ENCODE measurements at places on chromosomes 5 and 9. TPM values are rescaled to one million over a fixed set of nuclear protein-coding genes. Genes with fewer than 3 reads are reported as not detected.

DNA sequence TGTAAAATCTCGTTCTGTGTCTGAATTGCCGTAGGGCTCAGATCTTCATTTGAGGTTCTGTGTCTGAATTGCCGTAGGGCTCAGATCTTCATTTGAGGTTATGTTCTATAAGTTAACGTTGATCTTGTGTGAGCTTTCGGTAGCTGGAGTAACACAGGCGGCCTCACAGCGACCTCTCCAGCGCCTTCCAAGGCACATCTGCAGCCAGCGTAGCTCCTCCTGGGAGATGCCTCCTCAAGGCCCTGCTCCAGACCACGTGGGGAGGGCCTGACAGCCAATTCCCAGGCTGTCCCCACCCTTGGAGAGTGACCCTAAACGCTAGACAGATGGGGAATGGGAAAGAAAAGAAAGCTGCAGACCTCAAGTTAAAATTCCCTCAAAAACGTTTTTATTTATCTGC lies 8.7 kb upstream of the AHRR start:
- DNase-seq = no peak

DNA sequence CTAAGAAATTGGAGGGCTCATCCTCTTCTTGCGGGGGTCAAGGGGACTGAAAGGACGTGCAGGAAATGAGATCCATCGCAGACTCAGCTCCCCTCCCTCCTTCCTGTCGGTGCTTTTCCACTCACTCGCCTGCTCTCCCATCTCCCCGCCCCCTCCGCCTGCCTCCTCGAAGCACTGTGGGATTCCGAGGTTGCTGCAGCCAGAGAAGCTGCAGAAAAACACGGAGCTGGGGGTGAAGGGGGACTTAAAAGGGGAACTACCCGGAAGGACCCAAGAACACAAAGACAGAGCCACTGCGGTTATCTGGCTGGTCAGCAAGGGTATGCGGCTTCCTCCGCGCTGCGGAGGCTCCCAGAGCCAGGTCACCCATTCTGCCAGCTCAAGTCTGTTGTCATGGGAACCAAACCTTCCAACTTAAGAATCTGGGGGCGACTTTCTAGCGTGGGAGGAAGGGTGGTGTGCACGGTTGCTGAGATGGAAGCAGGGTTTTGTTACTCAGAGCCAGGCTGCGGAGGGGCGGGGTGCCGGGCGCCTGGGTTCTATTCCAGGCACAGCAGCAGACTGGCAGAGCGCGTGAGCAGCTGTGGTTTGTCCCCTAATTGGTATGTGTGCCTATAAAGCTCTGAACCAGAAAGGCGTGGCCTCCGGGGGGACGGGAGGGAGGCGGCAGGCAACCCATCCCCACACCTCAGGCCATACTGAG lies 24.9 kb downstream of the PCDHGC5 start:
- DNase-seq = peak; percentile 77

The STC2 gene
- 316 TPM for total RNA-seq

The SPATA6L gene
- total RNA-seq = 5.5 TPM

The JADE2 gene
- 104 TPM for total RNA-seq

The C5orf58 gene
- not detected for total RNA-seq

The TOPORS gene
- total RNA-seq = 16.7 TPM

DNA sequence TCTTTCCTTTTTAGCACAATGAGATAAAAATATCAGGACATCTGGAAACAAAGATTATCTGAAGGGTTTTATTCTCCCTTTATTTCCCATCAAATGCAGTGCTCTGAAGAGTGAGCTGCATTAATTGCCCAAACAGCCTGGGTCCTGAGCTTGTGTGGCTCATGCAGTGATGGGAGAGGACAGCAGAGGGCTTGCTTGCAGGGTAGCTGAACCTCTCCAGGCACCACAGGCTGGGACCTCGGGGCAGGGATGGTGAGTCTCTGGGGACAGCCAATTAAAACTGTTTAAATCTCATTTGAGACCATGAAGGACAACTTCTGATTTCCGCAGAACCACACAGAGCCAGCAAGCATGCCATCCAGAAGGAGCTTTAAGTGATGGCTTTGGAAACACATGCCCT lies 71.2 kb downstream of the PLAC8L1 start:
- no peak for DNase-seq

DNA sequence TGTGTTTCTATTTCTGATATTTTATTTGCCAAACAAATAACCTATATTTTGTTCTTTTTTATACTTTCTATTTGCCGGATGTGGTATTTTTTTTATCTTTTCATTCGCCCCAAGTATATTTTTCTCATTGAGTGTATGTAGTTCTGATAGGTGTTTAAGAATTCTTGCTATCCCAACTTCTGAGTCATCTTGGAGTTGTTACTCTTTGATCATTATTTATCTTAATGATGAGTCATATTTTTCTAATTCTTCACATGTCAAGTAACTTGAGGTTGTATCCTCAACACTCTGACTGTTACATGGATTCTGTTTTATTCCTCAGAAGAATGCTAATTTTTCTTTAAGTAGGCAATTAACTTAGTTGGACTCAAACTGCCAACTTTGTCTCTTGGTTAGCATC lies 498.1 kb downstream of the TLE1 start:
- no peak for DNase-seq

GRCh38 chr5:154367101-154367500 lies 78.7 kb upstream of the SAP30L start:
- peak; percentile 82 for DNase-seq

DNA sequence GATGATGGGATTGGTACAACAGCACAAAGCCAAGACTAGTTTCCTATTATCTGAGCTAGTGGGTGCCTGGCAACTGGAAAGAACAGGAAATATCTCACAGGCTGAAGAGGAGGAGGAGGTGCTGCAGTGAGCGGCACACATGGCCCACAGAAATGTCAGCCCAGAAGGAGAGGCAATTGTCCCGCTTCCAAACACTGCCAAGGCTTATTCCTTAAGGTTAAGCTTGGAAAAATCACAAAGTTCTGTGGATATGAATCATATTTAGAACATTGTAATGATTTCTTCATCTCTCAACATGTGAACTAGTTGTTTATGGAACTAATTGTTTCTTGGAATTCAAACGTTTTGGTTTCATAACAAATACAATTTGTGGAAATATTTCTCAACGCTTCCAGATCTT lies 1019.5 kb upstream of the SEMA6A start:
- peak; percentile 70 for DNase-seq

GRCh38 chr5:157568720-157569119 lies 6.9 kb downstream of the ADAM19 start:
- DNase-seq = no peak

The SLC6A7 gene
- not detected for total RNA-seq

DNA sequence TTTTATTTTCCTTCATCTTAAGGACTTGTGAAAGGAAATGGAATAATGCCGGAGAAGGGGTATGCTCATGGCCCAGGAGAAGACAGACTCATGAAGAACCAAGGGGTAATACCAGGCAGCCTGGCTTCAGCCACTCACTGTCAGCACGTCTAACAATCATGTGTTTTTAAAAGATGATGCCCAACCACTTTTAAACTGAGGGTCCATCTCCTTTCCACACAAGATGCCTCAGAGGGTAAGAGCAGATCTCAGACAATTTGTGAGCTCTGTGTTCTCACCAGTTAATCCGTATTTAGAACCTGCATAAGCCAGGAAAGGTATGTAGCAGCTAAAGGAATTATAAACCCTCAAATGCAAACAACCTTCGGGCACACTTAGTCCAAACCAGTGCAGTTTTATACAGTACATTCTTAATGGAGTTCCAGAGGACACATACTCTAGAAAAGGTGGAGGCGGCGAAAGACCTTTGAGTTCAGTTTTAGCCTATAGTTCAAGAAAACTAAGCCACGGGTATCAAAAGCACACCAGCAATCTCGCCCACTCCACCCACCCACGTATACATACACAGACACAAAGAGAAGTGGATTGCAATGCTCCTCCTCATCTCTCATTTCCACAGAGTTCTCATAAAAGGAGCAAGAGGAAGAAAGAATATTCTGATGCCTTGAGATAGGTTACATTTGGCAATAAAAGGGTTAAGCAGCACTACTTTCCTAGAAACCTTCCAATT lies 2.6 kb downstream of the DIAPH1 start:
- DNase-seq = no peak

DNA sequence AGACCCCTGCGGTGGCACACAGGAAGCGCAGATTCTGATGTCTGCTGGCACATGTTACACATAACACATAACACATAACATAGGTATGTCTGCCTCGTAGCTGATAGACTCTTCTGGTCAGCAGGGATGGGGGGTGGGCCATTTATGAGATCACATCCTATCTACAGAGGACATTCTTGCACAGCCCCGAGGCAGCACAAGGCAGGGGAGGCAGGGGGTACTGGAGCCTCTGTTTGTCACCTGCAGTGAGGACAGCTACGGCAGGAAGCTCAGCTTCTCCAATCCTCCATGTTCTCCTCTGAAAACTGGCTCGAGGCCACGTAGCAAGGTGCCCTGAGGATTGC lies 16.7 kb upstream of the MED10 start:
- no peak for DNase-seq

DNA sequence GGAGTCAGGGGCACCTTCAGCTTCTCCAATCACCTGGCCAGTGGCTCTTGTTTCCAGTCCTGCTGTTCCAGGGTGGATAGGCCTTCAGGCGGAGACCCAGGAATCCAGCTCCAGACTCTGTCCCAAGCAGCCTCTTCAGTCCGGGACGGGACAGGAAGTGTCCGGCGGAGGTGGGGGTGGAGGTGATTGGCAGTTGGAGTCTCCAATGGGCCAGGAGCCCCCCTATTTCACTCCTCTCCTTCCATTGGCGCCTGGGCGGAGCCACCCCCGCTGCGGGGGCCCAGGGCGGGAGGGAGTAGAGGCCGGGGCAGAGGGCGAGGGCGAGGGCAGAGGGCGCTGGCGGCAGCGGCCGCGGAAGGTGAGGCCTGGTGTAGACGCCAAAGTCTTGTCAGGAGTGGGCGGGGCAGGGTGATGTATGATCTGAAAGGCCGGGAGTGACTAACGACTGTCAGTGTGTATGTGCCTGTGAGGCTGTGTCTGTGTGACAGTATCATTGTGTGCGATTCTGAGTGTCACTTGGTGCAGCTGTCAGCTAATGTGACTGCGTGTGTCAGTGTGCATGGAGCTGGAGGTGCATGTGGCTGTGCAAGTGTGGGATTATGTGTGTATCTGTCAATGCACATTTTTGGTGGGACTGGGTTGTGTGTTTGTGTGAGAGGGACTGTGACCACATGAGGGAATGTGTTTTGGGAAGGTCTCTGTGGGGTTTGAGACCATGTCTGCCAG lies at the start of gene IL11RA:
Gene IL11RA (plus strand): TSS at position 310 of the 726 bp plus-strand sequence. CDS start 3,033 bp downstream, outside the sequence.
- peak; percentile 86 for DNase-seq

The MSX2 gene
- total RNA-seq = 5.6 TPM

- DNase-seq = no peak
Observed at GRCh38 chr5:124419531-124419930, 326.9 kb downstream of the ZNF608 start.

DNA sequence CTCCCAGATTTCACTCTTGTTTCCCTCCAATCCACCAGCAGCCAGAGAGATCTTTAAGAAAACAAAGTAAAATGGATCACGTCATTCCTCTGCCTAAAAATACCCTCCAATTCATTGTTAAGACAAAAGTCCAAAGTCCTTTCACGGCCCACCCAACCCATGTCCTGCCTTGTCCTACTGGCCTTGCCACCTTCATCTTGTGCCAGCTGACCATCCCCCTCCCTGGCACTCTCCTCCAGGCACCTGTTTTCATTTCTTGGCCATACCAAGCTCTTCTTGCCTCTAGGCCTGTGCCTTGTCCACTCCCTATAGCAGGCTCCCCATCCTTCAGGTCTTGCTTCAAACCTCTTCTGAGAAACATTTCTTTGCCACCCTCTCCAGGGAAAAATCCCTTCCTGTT lies 307.6 kb downstream of the MSX2 start:
- no peak for DNase-seq

- DNase-seq = no peak
Observed at GRCh38 chr5:156529892-156530291, 202.9 kb downstream of the SGCD start.

- DNase-seq = no peak
Observed at GRCh38 chr5:58759745-58760144, 176.9 kb downstream of the RAB3C start.

The CD180 gene
- not detected for total RNA-seq

DNA sequence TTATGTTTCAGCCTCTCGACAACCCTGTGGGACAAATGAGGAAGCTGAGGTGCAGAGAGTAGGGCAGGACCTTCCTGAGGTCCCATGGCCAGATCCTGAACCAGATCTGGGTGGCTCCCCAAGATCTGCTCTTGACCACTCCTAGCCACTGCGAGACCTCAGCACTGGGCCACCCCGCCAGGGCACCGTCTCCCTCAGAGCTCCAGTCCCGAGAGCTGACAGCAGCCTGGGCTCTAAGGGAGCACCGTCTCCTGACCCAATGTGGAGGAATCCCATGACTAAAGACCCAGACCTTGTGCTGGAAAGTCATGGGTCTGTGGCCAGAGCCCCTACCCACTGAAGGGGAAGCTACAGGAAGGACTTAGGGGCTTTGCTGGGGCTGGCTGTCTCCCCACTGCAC lies 4.5 kb upstream of the LMX1B start:
- DNase-seq = no peak

The ADAM19 gene
- 0.47 TPM for total RNA-seq

DNA sequence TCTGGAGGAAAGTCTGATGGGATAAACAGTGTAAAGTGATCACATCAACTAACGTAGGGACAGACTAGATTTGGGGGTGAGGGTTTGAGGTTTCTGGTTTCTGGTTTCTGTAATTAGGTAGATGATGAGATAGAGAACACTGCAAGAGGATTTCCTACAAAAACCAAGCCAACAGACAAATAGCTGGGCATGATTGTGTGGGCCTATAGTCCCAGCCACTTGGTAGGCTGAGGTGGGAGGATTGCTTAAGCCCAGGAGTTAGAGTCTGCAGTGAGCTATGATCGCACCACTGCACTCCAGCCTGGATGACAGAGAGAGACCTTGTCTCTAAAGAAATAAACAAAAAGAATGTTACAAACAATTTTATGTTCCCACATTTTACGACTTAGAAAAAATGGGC lies 34.4 kb upstream of the RNU6ATAC start:
- DNase-seq = no peak

DNA sequence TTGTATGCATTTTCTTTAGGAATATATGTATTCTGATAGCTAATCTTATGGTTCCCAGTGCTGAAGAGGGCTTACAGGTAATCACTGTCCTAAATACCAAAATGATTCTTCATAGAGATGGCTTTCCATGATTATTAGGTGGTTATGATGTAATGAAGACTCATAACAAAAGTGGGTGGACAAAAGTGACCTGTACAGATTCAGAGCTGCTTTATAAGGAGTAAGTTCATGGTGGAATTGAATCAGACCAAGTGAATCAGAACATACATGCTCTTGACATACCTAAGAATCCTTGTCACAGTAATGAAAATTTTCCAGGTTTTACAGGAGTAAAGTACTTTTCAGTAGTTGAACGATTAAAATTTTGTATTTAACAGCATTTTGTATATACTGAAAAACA lies 105.6 kb downstream of the NIPBL start:
- DNase-seq = no peak

DNA sequence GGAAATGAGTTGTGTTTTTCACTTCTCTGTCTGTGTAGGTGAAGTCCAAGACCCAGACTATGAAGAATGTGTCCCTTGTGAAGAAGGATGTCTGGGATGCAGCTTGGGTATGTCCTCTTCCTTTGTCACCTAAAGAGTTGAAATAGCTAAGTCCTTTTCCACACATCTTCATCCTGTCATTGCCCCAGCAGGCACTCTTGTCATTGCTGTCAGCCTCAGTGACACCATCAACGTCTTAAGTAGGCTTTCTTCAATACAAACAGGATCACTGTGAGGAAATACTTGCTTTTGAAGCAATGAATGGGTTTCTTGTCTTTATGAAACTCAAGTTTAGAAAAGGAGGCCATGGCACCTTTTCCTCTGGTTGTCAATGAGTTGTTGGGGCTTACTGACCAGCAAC lies 153.6 kb downstream of the RFK start:
- DNase-seq = no peak

GRCh38 chr9:132731230-132731629 lies 61.0 kb downstream of the GTF3C4 start:
- DNase-seq = no peak
